ENCODE measurements at places on chromosomes 12 and 14.

DNA sequence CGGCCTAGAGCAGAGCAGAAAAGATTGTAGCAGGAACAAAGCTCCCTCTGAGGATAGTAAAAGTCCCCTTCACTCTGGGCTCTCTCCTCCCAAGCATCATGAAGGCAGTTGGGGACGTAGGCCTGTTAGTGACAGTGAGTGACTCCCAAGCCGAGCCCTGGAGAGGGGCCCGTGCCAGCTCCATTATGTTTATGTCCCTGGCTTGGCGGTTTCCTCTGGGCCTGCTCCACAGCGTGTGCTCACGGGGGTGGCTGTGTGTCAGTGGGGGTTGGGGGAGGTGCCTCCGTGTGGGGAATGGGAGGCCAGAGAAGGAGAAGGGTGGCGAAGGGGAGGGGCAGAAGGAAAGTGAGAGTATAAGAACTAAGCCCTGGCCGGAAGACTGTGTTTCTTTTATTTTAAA is 170.0 kb upstream of the VASH1 start:
- H3K27me3 ChIP-seq = no peaks in the 10 kb centered on the region
- no peak for DNase-seq
- no peak overlapping the region for H3K27ac ChIP-seq
- no peak overlapping the region for H3K4me3 ChIP-seq
- H3K4me1 ChIP-seq = peaks cover 2% of the 10 kb centered on the region
- no peaks in the 10 kb centered on the region for H3K36me3 ChIP-seq

- no peaks in the 10 kb centered on the region for H3K4me1 ChIP-seq
- H3K27me3 ChIP-seq = peaks cover 65% of the 10 kb centered on the region
- H3K4me3 ChIP-seq = no peak overlapping the region
- H3K27ac ChIP-seq = no peak overlapping the region
- H3K36me3 ChIP-seq = no peaks in the 10 kb centered on the region
Observed at GRCh38 chr12:1870998-1871917, 47.2 kb downstream of the CACNA2D4 start.

DNA sequence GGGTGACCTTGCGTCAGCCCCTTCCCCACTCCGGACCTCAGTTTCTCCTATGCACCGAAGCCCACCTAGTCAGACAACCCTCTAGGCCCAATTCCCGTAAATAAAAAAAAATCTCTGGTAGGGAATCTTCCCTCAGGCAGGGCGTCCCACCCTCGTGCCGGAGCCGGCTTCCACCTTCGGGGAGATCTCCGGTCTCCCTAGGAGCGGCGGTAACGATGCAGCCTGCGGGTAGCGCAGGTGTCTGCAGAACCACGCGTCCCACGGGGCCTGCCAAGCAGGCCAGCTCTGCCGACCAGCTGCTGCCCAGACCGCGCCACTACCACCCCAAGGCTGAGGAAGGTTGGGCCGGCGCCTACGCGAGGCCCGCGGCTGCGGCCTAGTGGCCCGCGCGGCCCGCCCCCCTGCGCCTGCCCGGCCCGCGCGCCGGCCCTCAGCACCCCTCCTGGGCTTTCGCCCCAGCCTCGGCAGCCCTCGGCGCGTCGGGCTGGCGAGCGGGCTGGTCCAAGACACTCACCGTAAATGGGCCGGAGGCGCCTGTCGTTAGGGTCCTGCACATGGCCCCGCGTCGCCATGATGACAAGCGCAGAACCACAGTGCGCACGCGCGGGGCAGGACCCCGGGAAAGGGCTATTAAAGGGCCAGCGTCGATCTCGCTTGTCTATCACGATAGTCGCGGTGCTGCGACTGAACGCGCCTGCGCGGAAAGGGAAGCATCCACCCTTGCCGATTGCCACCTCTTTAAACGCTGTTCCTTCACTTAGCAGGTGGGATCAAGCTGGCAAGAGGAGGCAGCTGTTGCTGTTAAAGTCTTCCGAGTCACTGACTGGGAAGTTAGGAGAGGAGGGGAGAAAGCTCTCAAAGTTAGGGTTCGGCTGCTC is at the start of gene NAA25:
Gene NAA25 (minus strand): TSS at position 582 of the 878 bp plus-strand sequence. CDS start 10 bp downstream, at position 572.
- H3K4me1 ChIP-seq = peaks cover 22% of the 10 kb centered on the region
- H3K27ac ChIP-seq = peak within 1 kb of the TSS; percentile 97
- no peaks in the 10 kb centered on the region for H3K27me3 ChIP-seq
- peak; percentile 90 for DNase-seq
- peak within 1 kb of the TSS; percentile 98 for H3K4me3 ChIP-seq
- H3K36me3 ChIP-seq = peaks cover 18% of the 10 kb centered on the region

DNA sequence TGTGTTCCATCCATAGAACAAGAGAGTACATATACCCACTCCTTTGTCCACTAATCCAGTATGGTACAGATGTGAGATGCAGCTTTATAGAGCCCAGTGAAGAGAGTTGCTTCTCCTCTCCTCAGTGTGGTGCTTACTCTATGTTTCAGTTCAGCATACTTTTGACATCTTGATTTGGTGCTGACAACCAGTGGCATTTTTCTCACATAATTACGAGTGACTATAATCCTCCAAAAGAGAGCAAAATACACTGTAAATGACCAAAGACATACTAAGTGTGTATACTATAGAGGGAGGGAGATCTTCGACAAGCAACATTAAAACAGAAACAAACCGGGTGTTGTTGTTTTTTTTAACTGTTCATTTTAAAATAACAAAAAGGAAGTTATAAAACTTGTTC is 191.5 kb downstream of the KLHL28 start:
- H3K36me3 ChIP-seq = no peaks in the 10 kb centered on the region
- DNase-seq = no peak
- H3K27ac ChIP-seq = no peak overlapping the region

DNA sequence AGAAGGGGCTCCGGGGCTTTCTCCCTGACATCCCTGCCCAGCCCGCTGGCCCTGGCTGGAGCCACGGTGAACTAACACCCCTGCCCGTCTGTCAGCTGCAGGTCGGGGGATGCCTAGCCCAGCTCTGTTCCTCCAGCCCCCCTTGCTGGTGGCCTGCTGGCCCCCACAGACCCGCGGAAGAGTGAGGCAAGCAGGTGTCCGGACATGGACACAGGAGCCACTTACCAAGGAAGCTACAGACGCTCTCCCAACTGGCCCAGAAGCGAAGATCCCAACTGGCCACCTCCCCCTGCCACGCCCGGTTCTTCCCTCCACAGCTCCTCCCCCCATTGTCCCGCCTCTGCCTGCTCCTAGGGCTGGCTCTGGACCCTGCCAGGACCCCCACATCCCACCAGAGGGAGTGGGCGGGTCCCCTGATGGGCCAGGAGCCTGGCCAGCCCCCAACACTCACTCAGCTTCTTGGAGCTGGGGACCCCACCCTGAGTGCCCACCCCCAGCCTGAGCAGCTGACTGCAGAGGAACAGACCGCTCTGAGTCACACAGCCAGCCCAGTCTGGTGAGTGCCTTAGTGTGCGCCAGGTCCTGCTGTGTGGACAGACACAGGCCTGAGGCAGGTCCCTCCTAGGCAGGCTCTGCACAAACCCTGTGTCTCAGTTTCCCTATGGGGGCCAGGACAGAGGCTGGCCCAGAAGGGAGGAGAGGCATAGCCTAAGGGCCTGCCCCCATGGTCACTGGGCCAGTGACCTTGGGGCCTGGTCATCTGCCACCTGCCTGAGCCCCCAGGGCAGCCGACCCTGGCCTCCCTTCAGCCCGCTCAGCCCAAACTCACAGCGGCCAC is 7.7 kb downstream of the AHNAK2 start:
- H3K36me3 ChIP-seq = peaks cover 20% of the 10 kb centered on the region
- peaks cover 95% of the 10 kb centered on the region for H3K4me1 ChIP-seq
- H3K27me3 ChIP-seq = no peaks in the 10 kb centered on the region
- peak overlapping the region; percentile 55 for H3K4me3 ChIP-seq
- DNase-seq = peak; percentile 90

DNA sequence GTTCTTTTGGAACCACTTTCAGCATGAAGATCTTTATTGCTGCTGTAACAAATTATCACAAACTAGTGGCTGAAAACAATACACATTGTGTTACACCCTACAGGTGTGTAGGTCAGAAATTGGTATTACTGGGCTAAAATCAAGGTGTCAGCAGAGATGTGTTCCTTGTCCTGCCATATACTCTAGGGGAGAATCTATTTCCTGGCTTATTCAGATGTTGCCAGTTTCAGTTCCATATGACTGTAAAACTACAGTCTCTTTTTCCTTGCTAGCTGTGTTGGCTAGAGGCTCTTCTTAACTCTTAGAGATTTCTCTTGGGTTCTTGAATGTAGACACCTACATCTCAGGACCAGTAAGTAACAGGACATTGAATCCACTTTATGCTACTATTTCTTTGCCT is 215.6 kb upstream of the PPFIA2 start:
- H3K27me3 ChIP-seq = no peaks in the 10 kb centered on the region
- no peaks in the 10 kb centered on the region for H3K36me3 ChIP-seq
- H3K27ac ChIP-seq = no peak overlapping the region

DNA sequence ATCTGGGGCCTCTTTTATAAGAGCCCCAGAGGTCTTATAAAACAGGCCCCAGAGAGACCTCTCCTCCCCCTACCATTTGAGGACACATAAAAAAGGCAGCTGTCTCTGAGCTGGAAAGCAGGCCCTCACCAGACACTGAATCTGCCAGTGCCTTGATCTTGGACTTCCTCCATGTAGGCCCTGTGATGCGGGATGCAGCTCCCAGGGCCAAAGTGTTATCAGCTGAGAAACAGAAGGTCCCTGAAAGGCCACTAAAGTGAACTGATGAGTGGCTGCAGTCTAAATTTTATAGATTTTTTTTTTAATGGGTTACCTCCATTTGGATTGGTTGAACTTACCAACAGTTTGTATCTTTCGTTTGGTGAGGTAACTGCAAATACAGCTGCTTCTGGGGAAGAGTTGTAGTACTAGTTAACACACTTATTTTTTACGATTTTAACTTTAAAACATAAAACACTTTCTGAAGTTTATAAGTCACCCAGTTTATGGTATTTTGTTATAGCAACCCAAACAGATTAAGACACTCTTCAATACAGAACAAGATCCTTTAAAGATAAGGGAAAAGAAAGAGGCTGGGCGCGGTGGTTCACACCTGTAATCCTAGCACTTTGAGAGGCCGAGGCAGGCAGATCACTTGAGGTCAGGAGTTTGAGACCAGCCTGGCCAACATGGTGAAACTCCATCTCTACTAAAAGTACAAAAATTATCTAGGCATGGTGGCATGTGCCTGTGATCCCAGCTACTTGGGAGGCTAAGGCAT is 5.6 kb upstream of the GUCY2C start:
- no peak for DNase-seq
- no peaks in the 10 kb centered on the region for H3K27me3 ChIP-seq
- H3K4me3 ChIP-seq = no peak overlapping the region
- no peaks in the 10 kb centered on the region for H3K4me1 ChIP-seq
- no peak overlapping the region for H3K27ac ChIP-seq
- no peaks in the 10 kb centered on the region for H3K36me3 ChIP-seq

GRCh38 chr14:58002618-58003017 is 136.7 kb upstream of the SLC35F4 start:
- no peak for DNase-seq
- H3K27me3 ChIP-seq = no peaks in the 10 kb centered on the region
- H3K27ac ChIP-seq = no peak overlapping the region
- no peaks in the 10 kb centered on the region for H3K36me3 ChIP-seq

GRCh38 chr14:67263499-67264149 is 22.4 kb downstream of the PALS1 start:
- no peak overlapping the region for H3K27ac ChIP-seq
- no peaks in the 10 kb centered on the region for H3K27me3 ChIP-seq
- no peak overlapping the region for H3K4me3 ChIP-seq
- peak; percentile 88 for DNase-seq

DNA sequence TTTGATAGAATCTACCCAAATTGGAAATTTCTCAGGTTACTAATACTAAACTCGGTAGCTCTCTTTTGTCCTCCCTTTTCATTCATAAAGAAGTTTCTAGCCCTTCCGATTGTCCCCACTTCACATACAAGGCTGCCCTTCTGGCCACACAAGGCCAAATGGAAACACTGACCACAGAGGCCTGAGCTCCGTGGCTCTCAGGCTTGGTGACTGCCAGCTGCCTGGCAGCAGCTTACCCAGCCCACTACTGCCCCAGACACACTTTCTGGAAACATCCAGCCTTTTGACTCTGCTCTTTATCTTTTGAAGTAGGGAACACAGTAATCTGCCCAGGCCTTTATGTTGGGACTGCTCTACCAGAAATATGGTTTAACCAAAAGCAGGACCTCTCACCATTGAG is 167.2 kb downstream of the GCH1 start:
- H3K27me3 ChIP-seq = no peaks in the 10 kb centered on the region
- no peak for DNase-seq
- H3K36me3 ChIP-seq = no peaks in the 10 kb centered on the region
- no peak overlapping the region for H3K27ac ChIP-seq

- no peak overlapping the region for H3K4me3 ChIP-seq
- peaks cover 14% of the 10 kb centered on the region for H3K4me1 ChIP-seq
- H3K27ac ChIP-seq = no peak overlapping the region
Observed at GRCh38 chr14:95527387-95528002, 7.4 kb upstream of the GLRX5 start.

DNA sequence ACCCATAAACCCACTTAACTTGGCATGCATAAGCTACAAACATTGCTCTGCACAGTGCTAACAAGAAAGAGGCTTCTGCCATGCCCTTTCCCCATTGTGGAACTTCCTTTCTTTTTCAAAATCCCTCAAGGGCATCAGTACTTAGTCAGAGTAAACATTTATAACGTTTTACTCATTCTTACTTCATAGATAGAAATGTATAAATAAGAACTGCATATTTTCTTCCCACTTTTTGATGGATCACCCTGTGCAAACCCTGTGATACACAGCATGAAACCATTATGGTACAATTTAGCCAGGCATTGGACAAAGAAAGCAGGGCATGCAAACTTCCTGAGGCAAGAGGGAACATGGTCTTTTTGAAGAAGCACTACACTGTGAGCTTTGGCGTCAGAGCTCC is 113.8 kb upstream of the FOXG1 start:
- H3K4me1 ChIP-seq = no peaks in the 10 kb centered on the region
- no peak overlapping the region for H3K4me3 ChIP-seq
- DNase-seq = peak; percentile 48
- no peaks in the 10 kb centered on the region for H3K36me3 ChIP-seq

DNA sequence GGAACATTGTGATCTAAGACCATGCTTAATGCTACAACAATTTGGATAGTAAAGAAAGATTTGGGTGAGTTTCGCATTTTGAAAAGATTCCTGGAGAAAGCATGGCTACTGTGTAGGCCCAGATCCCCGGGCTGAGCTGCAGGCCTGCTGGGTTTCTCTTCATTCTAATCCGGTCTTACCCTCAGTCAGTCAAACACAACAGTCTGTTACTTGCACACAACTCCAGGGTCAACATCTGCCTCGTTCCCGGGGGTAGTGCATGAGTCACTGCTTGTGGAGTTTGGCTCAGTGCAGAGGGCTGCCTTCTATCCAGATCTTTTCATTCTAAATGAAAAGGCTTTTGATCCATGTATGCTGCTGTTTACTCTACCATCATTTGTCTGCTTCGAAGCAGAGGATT is 60.4 kb upstream of the SEL1L start:
- H3K27ac ChIP-seq = no peak overlapping the region
- no peaks in the 10 kb centered on the region for H3K36me3 ChIP-seq
- H3K27me3 ChIP-seq = no peaks in the 10 kb centered on the region
- DNase-seq = no peak
- no peaks in the 10 kb centered on the region for H3K4me1 ChIP-seq
